ENCODE measurements at places on chromosomes 12 and 14. TPM values are rescaled to one million over a fixed set of nuclear protein-coding genes. Genes with fewer than 3 reads are reported as not detected.
A peak's percentile ranks its signal among the peaks of the same experiment; 100 is the strongest.

GRCh38 chr12:103686026-103686425 is 99.0 kb downstream of the STAB2 start:
- DNase-seq: no peak

Gene DPPA3
- polyA plus RNA-seq: not detected

- no peak for DNase-seq
Measured at GRCh38 chr12:5267603-5268423, 164.1 kb upstream of the NTF3 start.

GRCh38 chr12:96636895-96637294 is 147.5 kb downstream of the CFAP54 start:
- DNase-seq: no peak

Gene MSI1
- polyA plus RNA-seq: not detected

DNA sequence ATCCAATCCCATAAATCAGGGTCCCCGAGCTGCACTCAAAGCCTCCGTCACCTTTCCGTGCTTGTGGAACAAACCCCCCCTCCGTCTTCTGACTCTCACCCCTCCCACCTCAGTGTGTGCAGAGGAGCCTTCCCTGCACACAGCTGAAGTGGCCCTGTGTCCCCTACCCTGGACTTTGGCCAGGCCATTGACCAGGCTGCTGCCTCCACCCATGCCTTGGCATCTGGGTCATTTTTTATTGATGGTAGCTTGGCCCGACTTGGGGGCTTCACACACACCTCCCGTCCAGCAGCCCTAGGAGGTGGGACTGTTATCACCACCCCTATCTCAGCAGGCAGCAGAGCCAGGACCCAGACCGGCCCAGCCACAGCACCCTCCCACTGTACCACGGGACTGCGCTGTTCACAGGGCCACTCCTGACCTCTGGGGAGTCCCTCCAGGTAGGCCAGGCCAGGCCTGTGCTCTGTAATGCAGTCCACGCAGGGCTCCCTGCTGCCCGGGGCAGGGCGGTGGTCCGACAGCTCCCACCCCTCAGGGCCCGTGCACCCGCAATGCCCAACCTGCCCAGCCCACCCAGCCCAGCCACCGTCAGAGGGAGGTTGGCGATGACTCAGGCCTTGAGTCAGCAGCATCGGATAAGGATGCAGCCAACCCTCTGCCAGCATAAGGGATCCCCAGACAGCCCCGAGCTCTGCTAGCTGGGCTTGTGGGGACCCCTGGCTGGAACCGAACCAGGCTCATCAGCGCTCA is 9.2 kb upstream of the INF2 start:
- no peak for DNase-seq

DNA sequence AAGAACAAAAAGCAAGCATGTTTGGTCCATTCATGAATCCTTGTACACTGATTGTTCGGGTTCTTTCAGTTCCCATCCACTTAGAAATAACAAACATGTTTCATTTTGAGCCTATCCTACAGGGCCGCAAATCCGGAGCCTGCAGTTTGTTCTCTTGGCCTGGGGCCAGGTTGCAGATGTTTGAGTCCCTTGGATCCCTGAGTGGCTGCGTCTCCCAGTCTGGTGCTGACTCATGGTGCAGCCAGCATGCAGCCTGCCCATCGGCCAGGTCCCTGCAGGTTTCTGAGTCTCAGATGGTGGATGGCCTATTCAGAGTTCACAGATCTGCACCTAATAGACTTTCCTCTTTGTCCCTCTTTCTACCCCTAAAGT is 1.9 kb upstream of the DYNC1H1 start:
- DNase-seq: no peak

- no peak for DNase-seq
Measured at GRCh38 chr12:119296535-119296934, 38.0 kb upstream of the CCDC60 start.

- peak; percentile 79 for DNase-seq
Measured at GRCh38 chr14:99682809-99683618, 1.1 kb upstream of the CYP46A1 start.

DNA sequence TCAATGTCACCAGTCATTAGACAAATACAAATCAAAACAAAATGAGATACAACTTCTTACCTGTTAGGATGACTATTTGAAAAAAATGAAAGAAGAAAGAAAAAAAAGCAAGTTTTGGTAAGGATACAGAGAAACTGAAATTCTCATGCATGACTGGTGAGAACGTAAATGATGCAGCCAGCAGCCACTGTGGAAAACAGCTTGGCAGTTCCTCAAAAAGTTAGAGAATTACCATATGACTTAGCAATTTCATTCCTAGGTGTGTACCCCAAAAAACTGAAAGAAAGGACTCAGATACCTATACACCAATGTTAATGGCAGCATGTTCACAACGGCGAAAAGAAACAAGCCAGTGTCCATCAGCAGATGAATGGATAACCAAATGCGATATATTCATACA is 26.6 kb downstream of the NINJ2 start:
- DNase-seq: no peak

Gene PLEK2
- polyA plus RNA-seq: 1.2 TPM

GRCh38 chr12:120466560-120467315 is 2.8 kb downstream of the SRSF9 start:
- peak; percentile 26 for DNase-seq

Gene RFX4
- not detected for polyA plus RNA-seq

Gene GLIPR1L1
- polyA plus RNA-seq: not detected

DNA sequence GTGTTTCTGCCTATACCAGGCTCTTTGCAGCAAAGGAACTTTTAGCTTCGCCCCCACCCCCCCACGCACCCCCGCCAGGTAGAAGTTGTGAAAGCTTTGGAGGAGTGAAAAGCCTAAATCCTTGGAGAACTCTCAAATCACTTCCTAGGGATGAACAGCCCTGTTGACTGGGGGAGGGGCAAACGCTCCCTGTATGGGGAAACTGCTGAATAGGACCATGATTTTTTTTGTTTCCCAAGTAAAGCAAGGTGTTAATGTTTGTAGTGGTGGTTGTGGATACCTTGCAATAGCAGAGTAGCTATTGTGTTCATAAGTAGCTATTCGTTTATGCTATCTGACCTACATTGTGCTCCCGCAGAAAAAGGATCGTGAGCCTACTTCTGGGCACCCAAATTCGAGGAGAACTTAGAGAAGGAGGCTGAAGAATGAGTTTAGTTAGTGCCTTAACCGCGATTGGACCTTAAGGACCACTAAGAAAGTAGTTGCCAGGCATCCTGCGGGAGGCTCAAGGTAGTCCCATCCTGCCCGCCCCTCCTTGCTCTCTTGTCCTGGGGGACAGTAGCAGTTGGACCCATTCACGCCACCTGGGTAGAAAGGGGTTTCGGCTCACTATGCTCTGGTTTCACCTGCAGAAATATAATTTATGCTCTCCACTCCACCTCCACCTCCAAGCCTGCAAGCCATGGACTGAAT is 901 bp upstream of the NFKBIA start:
- DNase-seq: no peak

DNA sequence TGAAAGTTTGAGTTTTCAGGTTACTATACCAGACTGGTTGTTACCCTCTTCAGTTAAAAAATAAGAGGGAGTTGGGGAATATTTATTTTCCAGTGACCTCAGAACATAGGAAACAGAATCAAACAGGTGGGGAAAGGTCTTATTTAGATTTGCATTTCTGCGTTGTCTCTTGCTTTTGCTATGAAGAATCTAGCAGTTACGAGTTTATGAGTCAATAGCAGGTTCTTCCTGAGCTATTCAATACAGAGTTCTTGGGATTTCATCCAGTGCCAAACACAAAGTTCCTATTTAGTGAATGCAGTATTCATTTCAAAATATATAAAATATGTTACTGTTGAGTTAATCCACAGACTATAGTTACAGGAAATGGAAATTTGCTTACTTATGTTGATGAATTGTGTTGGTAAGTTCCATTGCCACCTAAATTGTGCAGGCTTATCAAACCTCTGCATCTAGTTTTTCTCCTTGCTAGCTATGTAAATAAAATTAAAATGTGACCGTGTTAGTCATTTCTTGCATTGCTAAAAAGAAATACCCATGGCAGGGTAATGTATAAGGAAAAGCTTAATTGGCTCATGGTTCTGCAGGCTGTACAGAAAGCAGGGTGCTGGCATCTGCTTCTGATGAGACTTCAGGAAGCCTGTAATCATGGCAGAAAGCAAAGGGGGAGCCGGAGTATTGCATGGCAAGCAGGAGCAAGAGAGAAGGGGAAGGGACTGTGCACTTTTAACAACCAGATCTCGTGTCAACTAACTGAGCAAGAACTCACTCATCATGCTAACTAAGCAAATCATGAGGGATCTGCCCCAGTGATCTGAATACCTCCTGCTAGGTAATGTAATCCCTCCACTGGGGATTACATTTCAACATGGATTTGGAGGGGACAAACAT is 110.2 kb downstream of the KTN1 start:
- DNase-seq: no peak

DNA sequence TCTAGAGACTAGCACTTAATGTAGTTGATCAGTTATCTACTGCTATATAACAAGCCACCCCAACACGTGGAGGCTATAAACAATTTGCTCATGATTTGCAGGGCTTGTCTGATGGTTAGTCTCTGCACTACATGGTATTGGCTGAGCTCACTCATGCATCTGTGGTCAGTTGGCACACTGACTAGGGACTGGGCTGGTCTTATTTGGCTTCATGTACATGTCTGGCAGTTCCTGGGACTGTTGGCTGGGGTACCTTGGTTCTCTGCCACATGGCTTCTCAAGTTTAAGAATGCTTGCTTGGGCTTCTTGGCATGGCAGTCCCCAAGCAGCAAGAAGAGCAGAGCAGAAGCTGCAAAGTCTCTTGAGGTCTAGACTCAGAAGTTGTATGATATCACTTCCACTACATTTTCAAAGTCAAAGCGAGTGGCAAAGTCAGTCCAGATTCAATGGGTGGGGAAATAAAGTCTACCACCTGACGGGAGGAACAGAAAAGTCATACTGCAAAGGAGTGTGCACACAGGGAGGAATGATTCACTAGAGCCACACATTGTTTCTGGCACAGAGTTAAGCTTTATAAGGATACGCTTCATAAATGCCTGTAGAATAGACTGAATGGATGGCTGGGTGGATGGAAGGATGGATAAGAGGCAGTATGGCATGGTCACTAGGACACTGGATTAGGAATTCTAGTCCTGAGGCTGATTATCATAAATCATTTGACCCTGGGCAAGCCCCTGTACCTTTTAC is 44.8 kb upstream of the PTHLH start:
- no peak for DNase-seq

GRCh38 chr12:116380108-116380507 is 102.6 kb upstream of the MED13L start:
- no peak for DNase-seq

GRCh38 chr12:116538076-116538591 is 21.0 kb upstream of the MAP1LC3B2 start:
- DNase-seq: no peak

- no peak for DNase-seq
Measured at GRCh38 chr14:37230551-37231194, 32.9 kb downstream of the MIPOL1 start.

DNA sequence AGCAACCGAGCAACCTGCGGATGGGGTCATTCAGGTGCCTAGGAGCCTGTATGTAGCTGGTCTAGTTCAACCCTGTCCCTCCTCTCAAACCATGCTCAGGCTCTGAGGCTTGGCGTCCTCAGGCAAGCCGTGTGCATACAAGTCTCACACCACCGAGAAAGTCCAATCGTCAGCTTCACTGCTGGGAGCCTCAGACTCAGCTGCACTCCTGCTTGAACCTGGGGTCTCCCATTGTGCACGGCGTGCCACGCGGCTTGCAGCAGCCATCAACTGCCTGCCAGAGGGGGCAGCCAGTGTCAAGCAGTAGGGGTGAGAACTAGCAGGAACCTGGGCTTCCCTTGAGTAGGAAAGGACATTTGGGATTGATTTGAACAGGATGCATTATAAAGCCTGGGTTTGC is 1064.6 kb downstream of the BCL11B start:
- DNase-seq: no peak

Gene CCDC88C
- 24.0 TPM for polyA plus RNA-seq

GRCh38 chr14:61347826-61348443 is 26.6 kb downstream of the PRKCH start:
- DNase-seq: no peak

GRCh38 chr12:49533331-49533730 is 5.5 kb upstream of the KCNH3 start:
- no peak for DNase-seq

Gene DTX3
- 4.9 TPM for polyA plus RNA-seq

Gene ADCY6
- not detected for polyA plus RNA-seq

GRCh38 chr12:6555018-6555691 is 687 bp downstream of the IFFO1 start:
- no peak for DNase-seq

GRCh38 chr12:71440345-71440762 is 756 bp downstream of the LGR5 start:
- no peak for DNase-seq

DNA sequence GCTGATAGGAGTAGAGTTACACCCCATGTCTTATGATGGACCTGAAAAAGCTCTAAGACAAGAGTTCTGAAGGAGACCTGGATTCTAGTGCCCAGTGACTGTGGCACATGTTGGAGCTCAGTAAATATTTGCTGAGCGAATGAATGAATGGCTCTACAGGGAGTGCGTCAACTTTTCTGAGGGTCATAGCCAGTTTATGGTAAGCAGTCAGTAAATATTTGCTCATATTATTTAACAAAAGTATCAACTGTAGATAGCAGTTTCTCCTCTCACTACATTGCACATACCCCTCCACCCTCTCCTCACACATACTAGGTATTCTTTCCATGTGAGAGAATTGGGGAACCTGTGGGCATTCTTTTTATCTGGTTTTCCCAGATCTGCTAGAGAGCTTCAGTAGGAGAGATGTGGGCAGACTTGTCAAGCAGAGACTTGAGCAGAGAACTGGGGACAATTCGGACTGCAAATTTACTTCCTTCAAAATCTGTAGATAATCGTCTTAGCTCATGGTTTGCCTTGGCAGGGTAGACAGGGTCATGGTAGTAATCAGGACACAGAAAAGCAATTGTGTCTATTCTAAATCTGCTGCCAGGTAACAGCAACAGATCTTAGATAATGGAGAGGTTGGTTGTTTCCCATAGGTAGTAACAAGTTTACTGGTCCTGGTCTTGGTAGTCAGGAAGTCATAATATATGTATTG is 5.7 kb downstream of the SLC4A8 start:
- DNase-seq: no peak

DNA sequence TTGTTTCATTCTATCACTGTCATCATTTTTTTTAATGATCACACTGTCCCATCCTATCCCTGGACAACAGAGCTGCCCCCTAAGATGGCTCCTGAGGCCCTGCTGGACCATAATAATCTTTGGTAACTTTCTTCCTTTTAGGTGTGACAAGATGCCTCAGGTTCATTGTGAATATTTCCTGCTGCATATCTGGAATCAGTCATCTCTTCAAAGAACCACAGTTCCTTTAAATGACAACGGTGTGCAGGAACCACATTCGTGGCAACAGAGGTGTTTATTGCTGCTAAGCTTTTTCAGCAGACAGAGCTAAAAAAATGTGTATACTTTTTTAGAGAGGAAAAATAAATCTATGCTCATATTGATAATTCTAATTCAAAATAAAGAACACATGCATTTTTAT is 312.9 kb downstream of the MED13L start:
- DNase-seq: no peak
